ENCODE measurements at places on chromosomes 1 and 21.

DNA sequence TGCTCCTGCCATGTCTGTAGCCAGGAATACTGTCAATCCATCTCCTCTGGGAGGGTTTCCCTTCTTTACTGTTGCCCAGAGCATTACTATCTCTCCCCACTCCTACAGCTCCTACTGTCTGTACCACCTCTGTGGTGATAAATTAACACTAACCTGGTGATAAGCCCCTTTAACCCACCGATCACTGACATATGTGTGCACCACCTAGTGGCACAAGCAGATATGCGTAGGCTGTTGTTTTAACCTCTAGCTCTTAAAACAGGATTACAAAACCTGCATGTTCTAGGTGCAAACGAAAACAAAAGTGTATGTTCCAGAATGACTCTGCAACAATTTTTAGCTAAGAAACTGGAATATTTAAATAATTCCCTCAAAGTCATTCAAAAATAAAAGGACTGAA, 93.9 kb upstream of the BEND5 start:
- ATAC-seq, result peak; percentile 63

DNA sequence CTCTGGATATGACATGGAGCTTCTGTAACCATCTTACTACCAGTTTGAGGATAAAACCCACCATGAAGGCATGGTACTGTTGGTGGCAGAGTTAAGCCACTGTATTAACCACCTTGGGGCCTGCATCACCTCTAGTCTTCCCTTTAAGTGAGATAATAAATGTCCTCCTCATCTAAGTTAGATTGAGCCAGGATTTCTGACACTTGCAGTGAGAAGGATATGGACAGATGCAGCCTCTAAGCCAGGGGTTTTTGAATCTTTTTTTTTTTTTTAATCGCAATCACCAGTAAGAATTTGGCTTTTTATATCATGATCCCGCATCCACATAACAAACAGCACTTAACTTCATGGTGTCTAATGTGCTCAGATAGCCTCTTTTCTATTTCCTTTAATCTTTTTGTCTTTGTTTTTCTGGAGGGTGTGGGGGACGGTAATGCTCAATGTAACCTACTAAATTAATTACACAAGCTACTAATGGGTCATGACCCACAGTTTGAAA, 42.2 kb downstream of the ATP1A1 start:
- ATAC-seq, result no peak

- ATAC-seq, result no peak
Observed at GRCh38 chr1:71464016-71464415, 383.2 kb upstream of the ZRANB2 start.

GRCh38 chr21:44895859-44896258, 22.4 kb upstream of the PTTG1IP start:
- no peak for ATAC-seq

GRCh38 chr1:41381692-41382479, 20.7 kb downstream of the FOXO6 start:
- peak; percentile 46 for ATAC-seq

- no peak for ATAC-seq
Observed at GRCh38 chr1:114099268-114099667, 54.4 kb downstream of the SYT6 start.

DNA sequence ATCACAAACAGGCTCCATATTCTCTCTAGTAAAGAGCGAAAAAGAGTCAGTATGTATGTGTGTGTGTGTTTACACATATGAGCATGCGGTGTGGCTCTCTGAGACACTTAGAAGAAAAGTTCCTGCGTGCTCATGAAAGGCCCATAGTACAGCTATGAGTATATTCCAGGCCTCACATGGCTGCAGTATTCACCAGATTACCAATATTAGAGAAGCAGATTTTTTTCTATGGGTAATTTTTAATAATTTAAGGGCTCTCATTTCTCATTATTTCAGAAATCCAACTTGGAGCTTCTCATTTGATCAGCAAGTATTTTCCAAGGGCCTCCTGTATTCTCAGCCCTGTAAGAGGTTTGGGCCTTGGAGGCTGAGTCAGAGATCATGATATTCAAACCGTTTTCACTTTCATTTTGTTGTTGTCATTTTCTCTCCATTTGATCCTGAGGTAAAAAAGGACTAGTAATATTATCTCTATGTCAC, 232.9 kb upstream of the SGIP1 start:
- peak; percentile 90 for ATAC-seq

DNA sequence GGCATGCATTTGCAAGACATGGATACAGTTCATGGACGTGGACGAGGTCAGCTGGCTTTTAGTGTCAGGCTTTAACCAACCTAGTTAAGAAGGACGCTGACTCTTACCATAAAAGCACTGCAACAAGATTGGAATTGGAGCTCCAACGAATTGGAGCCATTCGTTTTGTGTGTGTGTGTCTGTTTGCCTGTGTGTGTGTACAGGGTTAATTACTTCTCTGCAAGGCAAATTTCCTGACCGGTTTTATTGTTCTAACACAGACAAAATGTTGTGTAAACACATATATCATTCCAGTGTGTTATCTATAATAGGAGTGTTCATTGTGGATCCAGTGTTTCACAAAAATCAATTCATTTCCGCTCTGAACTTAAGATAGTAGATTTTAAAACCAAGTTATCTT, 7.9 kb downstream of the ITSN1 start:
- no peak for ATAC-seq

Data from stimulated activated memory B cell treated with anti-CD40 and anti-IgM and Interleukin-4, amounts not matched to agents 10 μg/mL and 1 μg/mL and 100 μg/mL, for 72 hours (primary cell).